ENCODE measurements at places on chromosomes 3 and 15. TPM values are rescaled to one million over a fixed set of nuclear protein-coding genes. Genes with fewer than 3 reads are reported as not detected.

The REC114 gene
- not detected for total RNA-seq

DNA sequence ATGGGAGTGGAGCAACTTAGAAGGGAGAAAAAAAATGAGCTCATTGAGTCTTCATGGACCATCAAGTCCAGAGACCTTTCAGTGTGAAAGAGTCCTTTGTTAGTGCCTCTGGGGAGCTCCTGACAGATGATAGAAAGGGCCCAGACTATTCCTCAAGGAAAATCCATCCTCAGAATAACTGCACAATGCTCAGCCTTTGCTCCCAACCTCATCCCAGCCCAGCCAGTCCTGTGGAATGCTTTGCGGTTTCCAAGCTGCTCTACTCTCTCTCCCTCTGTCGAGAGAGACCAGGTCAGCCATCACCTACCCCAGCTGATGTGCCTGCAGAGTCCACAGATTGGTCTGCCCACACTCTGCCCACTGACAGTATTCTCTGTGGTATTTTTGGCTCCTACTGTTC is 406.2 kb downstream of the MFSD1 start:
- DNase-seq = no peak
- no peak overlapping the region for H3K4me3 ChIP-seq
- H3K27me3 ChIP-seq = no peaks in the 10 kb centered on the region
- H3K4me1 ChIP-seq = no peaks in the 10 kb centered on the region
- H3K36me3 ChIP-seq = no peaks in the 10 kb centered on the region

- DNase-seq = no peak
- no peak overlapping the region for H3K4me3 ChIP-seq
- no peak overlapping the region for H3K27ac ChIP-seq
- no peaks in the 10 kb centered on the region for H3K27me3 ChIP-seq
- H3K4me1 ChIP-seq = no peaks in the 10 kb centered on the region
Measured at GRCh38 chr3:30996467-30996866, 102.0 kb upstream of the GADL1 start.

DNA sequence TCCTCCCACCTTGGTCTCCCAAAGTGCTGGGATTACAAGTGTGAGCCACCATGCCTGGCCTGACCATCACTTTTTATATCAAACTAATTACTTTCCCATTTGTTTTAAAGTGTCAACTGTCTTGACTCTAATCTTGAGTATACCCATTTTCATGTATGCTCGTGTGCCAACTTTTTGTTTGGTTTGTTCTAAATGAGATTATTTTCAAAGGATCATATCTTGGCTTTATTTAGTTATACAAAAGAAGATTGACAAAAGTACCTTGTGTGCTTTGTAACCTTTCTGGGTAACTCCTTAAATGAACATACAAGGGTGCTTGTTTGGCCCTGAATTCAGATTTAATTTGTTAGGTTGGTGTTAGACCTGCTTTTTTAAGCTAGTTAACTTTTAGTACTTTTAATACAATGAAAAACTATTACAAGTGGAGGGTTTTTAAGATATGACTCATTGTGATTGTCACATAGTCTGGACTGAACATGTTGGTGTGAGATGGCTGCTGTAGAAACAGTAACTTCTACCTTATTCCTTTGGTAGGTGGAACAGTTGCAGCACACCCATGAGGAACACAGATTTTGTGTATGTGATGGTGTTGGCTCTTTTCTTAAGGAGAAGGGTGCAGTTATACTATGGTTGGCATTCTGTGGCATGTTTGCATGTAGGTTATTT is 10.7 kb downstream of the KIF23 start:
- no peak for DNase-seq
- no peak overlapping the region for H3K4me3 ChIP-seq
- H3K36me3 ChIP-seq = peaks cover 33% of the 10 kb centered on the region
- peaks cover 11% of the 10 kb centered on the region for H3K4me1 ChIP-seq
- H3K27me3 ChIP-seq = no peaks in the 10 kb centered on the region

- H3K4me1 ChIP-seq = no peaks in the 10 kb centered on the region
- DNase-seq = no peak
- H3K27me3 ChIP-seq = peaks cover 25% of the 10 kb centered on the region
- no peak overlapping the region for H3K4me3 ChIP-seq
- H3K27ac ChIP-seq = no peak overlapping the region
Measured at GRCh38 chr3:99753268-99753975, 64.2 kb upstream of the CMSS1 start.

The PLSCR2 gene
- total RNA-seq = not detected

DNA sequence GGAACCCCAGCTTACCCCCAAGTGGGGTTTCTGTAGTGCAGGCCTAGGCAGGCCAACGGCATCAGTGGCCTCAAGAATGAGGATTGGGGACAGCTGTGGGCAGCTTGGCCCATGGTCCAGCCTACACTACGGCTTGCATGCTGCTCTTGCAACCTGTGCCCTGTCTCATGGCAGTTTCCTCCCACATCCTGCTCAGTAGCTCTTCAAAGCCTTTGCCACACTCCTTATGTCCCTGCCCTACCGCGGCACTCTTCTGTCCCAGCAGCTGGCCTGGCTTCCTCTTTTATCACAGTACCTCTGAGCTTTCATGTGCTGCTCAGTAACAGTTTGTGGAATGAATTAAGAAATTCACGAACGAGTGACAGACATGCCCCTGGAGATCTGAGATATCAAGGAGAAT is 431.0 kb downstream of the EPHB1 start:
- no peak overlapping the region for H3K4me3 ChIP-seq
- H3K27ac ChIP-seq = no peak overlapping the region
- H3K36me3 ChIP-seq = no peaks in the 10 kb centered on the region
- H3K27me3 ChIP-seq = peaks cover 2% of the 10 kb centered on the region

The CPB1 gene
- not detected for total RNA-seq

DNA sequence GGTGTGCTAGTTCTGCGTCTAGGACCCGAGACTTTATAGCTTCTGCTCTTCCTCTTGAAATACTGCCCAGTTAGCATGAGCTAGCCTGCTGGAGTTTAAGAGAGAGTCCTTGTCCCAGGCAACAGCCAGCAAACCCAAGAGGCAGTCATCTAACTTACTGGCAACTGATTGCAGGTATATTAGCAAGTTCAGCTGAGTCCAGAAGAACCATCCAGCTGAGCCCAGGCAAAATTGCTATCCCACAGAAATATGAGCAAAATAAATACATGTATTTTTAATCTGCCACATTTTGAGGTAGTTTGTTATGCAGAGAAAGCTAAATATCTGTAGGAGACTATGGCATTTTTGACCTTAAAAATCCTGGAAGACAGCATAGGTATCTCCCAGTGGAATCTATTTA is 174.4 kb upstream of the CMC1 start:
- no peak overlapping the region for H3K4me3 ChIP-seq
- no peak for DNase-seq
- H3K4me1 ChIP-seq = no peaks in the 10 kb centered on the region
- no peaks in the 10 kb centered on the region for H3K27me3 ChIP-seq
- no peak overlapping the region for H3K27ac ChIP-seq

DNA sequence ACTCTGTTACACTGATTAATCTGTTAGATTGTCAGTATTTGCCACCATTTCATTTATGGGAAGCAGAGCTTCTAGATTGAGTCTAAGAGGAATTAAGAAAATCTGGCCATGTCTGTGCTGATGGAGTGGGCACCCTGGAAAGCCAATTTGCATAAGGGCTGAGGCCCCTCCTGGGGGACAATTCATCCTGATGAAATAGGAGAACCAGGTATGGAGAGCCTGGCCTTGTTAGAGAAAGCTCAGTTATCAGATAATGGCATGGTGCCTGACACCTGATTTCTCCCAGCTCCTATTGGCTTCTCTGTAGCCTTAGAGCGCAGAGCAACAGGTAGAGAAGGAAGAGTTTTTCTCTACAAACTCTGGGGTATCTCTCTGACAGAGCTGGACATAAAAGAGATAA is 114.2 kb downstream of the EBLN2 start:
- no peak overlapping the region for H3K4me3 ChIP-seq

The SPTSSB gene
- total RNA-seq = not detected

The STAB1 gene
- total RNA-seq = 0.16 TPM

GRCh38 chr3:1532935-1533606 is 440.2 kb downstream of the CNTN6 start:
- H3K27me3 ChIP-seq = no peaks in the 10 kb centered on the region
- DNase-seq = no peak
- no peak overlapping the region for H3K4me3 ChIP-seq

DNA sequence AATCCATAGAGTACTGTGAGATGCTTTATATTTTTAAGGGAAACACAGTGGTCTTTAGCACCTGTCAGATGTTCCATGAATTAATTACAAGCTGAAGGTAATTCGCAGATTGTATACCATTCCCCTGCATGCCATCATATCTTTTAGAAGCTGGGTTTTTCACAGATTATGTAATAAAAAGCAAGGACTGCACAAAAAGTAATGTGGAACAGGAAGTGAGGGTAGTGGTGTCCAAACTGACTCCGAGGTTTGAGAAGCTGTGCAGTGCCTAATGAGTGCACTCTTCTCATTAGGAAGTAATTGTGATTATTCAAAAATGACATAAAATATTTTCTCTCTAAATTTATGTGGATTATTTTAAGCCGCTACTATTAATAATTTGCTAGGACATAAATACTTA is 123.2 kb downstream of the GOLIM4 start:
- no peak overlapping the region for H3K27ac ChIP-seq
- H3K4me1 ChIP-seq = no peaks in the 10 kb centered on the region
- no peaks in the 10 kb centered on the region for H3K36me3 ChIP-seq
- DNase-seq = no peak
- H3K27me3 ChIP-seq = no peaks in the 10 kb centered on the region
- no peak overlapping the region for H3K4me3 ChIP-seq

GRCh38 chr3:150138824-150139223 is 168.1 kb upstream of the PFN2 start:
- DNase-seq = no peak
- H3K27me3 ChIP-seq = no peaks in the 10 kb centered on the region
- H3K4me3 ChIP-seq = no peak overlapping the region
- H3K27ac ChIP-seq = no peak overlapping the region
- H3K4me1 ChIP-seq = no peaks in the 10 kb centered on the region

The SLC22A14 gene
- not detected for total RNA-seq

DNA sequence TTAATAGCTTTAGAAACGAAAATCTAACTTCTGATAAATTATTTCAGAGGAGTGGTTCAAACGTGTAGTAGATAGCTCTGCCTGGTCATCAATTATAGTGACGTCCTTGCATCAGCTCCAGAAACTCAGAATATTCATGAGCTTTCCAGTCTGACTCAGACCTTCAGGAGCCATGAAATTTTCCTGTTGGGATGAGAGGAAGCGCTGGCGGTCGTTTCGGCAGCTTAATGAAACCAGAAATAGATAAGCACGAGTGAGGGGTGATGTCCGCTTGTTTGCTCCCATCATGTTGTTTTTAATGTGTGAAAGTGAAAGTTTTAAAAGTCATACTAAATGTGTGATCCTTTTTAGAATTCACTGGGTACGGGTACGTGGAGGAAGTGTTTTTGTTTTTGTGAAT is 141.1 kb downstream of the PGPEP1L start:
- H3K27me3 ChIP-seq = peaks cover 2% of the 10 kb centered on the region
- DNase-seq = no peak
- peaks cover 3% of the 10 kb centered on the region for H3K36me3 ChIP-seq
- H3K4me3 ChIP-seq = peak overlapping the region; percentile 82
- peaks cover 21% of the 10 kb centered on the region for H3K4me1 ChIP-seq
- H3K27ac ChIP-seq = peak overlapping the region; percentile 89

The GOLGA8N gene
- 7.7 TPM for total RNA-seq

- H3K36me3 ChIP-seq = peaks cover 16% of the 10 kb centered on the region
- DNase-seq = no peak
- no peak overlapping the region for H3K4me3 ChIP-seq
- H3K4me1 ChIP-seq = peaks cover 28% of the 10 kb centered on the region
Measured at GRCh38 chr15:94212291-94212690, 19.1 kb upstream of the MCTP2 start.

- no peak overlapping the region for H3K27ac ChIP-seq
- H3K4me3 ChIP-seq = no peak overlapping the region
- DNase-seq = no peak
- H3K4me1 ChIP-seq = no peaks in the 10 kb centered on the region
Measured at GRCh38 chr3:177894081-177894728, 642.0 kb upstream of the KCNMB2 start.

The IL5RA gene
- total RNA-seq = 0.12 TPM

The CMTM8 gene
- total RNA-seq = 5.0 TPM

GRCh38 chr15:70344666-70345065 is 246.9 kb upstream of the TLE3 start:
- H3K27ac ChIP-seq = no peak overlapping the region
- H3K27me3 ChIP-seq = peaks cover 18% of the 10 kb centered on the region
- no peak overlapping the region for H3K4me3 ChIP-seq
- no peaks in the 10 kb centered on the region for H3K36me3 ChIP-seq

GRCh38 chr3:142542054-142542453 is 36.5 kb downstream of the ATR start:
- no peaks in the 10 kb centered on the region for H3K27me3 ChIP-seq
- no peak overlapping the region for H3K27ac ChIP-seq
- no peak overlapping the region for H3K4me3 ChIP-seq
- peaks cover 11% of the 10 kb centered on the region for H3K36me3 ChIP-seq
- no peak for DNase-seq

DNA sequence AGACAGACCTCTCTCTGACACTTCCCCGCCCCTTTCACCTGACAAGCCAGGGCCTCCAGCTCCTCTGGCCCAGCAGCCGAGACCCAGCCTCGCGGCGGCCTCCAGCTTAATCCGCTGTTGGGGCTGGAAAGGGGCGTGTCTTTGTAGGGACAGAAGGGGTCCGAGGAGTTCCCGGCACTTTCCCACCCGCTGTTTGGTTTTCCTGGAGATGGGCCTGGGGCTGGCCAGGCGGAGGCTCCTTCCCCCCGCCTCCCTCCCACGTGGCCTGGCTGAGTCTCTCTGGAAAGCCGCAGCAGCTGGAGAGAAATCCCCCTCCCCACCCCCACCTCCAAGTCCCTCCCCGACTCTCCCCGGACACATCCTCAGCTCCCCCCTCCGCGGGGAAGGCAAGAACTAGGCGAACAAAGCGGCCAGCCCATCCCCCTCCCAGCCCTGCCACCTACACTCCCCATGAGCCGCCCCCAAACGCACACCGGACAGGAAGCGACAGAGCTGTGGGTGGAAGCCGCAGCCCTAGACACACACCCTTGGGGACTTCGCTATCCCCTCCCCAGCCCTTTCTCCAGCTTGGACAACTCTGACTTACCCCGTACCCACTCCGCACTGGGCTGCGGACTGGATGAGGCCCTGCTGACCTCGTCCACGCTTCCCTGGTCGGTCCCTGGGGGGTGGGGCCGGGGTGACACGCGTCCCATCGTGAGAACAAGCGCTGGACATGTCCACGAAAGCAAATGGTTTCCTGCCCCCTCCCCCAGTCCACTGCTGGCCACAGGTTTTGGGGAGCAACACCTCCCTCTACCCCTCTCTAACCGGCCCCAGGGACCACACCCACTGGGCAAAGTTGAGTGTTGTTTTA is 1.2 kb downstream of the IGDCC4 start:
- H3K4me3 ChIP-seq = peak overlapping the region; percentile 78
- H3K36me3 ChIP-seq = peaks cover 5% of the 10 kb centered on the region
- no peak for DNase-seq

The LMAN1L gene
- total RNA-seq = 0.93 TPM

The SNX22 gene
- 1.1 TPM for total RNA-seq

GRCh38 chr3:146577662-146578061 is 27.5 kb downstream of the PLSCR5 start:
- no peak overlapping the region for H3K4me3 ChIP-seq
- DNase-seq = no peak
- H3K27me3 ChIP-seq = peaks cover 6% of the 10 kb centered on the region
- no peak overlapping the region for H3K27ac ChIP-seq
- H3K36me3 ChIP-seq = peaks cover 2% of the 10 kb centered on the region
- no peaks in the 10 kb centered on the region for H3K4me1 ChIP-seq

- no peaks in the 10 kb centered on the region for H3K4me1 ChIP-seq
- peaks cover 22% of the 10 kb centered on the region for H3K27me3 ChIP-seq
- H3K36me3 ChIP-seq = no peaks in the 10 kb centered on the region
- no peak overlapping the region for H3K4me3 ChIP-seq
- no peak for DNase-seq
- no peak overlapping the region for H3K27ac ChIP-seq
Measured at GRCh38 chr3:124773351-124774326, 43.4 kb downstream of the UMPS start.

Measured in activated T-helper 1 cell treated with anti-CD3 and anti-CD28 coated beads, Interleukin-12 subunit alpha, Interleukin-12 subunit beta, Interleukin-2, Interleukin-4 antibody, amounts not matched to agents 30 ng/mL and 10 ng/mL and 1 ng/mL, durations not matched to agents 14 hours and 24 hours and 36 hours (primary cell).